Activated naive CD8-positive, alpha-beta T cell treated with anti-CD3 and anti-CD28 coated beads, Interleukin-2, amount 10 ng/mL, durations not matched to agents 7 days and 5 days (primary cell): ENCODE measurements at places on chromosomes 12 and 14. TPM values are rescaled to one million over a fixed set of nuclear protein-coding genes. Genes with fewer than 3 reads are reported as not detected.

GRCh38 chr12:123404581-123404980 is 20.6 kb downstream of the KMT5A start:
- no peak for DNase-seq
- H3K36me3 ChIP-seq: peaks cover 15% of the 10 kb centered on the region
- H3K27ac ChIP-seq: no peak overlapping the region
- H3K27me3 ChIP-seq: no peaks in the 10 kb centered on the region
- peaks cover 1% of the 10 kb centered on the region for H3K4me1 ChIP-seq
- no peak overlapping the region for H3K4me3 ChIP-seq

- no peak for DNase-seq
- H3K27me3 ChIP-seq: peaks cover 2% of the 10 kb centered on the region
- H3K4me1 ChIP-seq: peaks cover 18% of the 10 kb centered on the region
Observed at GRCh38 chr14:52918486-52918885, 32.4 kb downstream of the FERMT2 start.

Gene SLC25A21
- not detected for total RNA-seq

DNA sequence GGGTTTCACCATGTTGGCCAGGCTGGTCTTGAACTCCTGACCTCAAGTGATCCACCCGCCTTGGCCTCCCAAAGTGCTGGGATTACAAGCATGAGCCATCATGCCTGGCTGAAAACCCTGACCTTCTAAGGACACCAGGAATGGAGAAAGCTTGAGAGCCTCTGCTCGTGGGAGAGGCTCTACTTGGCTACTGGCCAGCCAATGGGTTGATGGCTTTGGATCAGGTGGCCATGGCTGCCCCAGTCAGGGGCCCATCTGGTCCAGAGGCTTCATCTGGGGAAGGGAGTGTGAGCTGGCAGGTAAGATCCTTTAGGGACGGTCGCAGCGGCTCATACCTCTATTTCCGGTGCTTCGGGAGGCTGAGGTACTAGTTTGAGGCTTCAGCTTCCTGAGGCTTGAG is 42.5 kb upstream of the PPP1CC start:
- no peak overlapping the region for H3K4me3 ChIP-seq
- no peaks in the 10 kb centered on the region for H3K36me3 ChIP-seq
- H3K4me1 ChIP-seq: peaks cover 5% of the 10 kb centered on the region
- no peak overlapping the region for H3K27ac ChIP-seq
- no peak for DNase-seq

Gene OTOGL
- total RNA-seq: not detected

- no peaks in the 10 kb centered on the region for H3K4me1 ChIP-seq
- no peak for DNase-seq
- H3K36me3 ChIP-seq: no peaks in the 10 kb centered on the region
- H3K27me3 ChIP-seq: peaks cover 16% of the 10 kb centered on the region
- no peak overlapping the region for H3K27ac ChIP-seq
Observed at GRCh38 chr12:130948136-130948535, 5.6 kb upstream of the ADGRD1 start.

Gene HOXC4
- 1.5 TPM for total RNA-seq

Gene ZC2HC1C
- total RNA-seq: 0.69 TPM

Gene KRT79
- not detected for total RNA-seq

Gene GPD1
- total RNA-seq: 0.33 TPM

DNA sequence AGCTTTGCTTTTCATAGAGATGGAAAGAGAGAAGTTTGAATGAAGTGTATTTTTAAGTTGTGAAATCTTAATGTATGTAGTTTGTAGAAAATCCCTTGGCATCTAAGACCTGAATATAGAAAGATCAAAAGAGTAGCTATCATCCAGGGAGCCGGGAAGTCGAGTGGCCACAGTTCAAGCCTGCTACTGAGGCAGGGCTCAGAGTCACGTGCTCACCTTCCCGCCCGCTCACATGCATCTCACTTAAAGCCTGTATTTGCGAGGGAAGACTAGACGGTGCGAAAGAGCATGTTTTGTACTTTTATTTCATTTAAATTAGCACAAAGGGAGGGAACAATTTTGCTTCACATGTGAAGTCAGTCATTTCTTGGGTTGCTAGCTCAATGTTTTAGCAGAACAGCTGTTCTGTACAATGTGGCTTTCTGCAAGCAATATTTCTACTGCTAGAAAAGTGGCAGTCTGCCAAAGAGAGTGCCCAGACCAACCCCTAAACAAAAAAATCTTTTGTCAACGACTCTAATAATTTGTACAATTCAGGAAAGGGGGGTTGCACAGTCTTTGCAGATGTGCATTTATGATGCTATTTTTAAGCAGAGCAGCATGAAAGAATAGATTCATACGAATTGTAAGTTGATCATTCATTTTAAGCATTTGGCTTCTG is 290.7 kb downstream of the NPAS3 start:
- no peaks in the 10 kb centered on the region for H3K4me1 ChIP-seq
- no peak overlapping the region for H3K27ac ChIP-seq
- H3K36me3 ChIP-seq: no peaks in the 10 kb centered on the region
- H3K27me3 ChIP-seq: no peaks in the 10 kb centered on the region

- peaks cover 2% of the 10 kb centered on the region for H3K4me1 ChIP-seq
- no peaks in the 10 kb centered on the region for H3K36me3 ChIP-seq
- H3K27ac ChIP-seq: no peak overlapping the region
- no peak overlapping the region for H3K4me3 ChIP-seq
- H3K27me3 ChIP-seq: peaks cover 32% of the 10 kb centered on the region
- DNase-seq: no peak
Observed at GRCh38 chr14:61925043-61925442, 162.8 kb downstream of the SNAPC1 start.

- H3K27ac ChIP-seq: no peak overlapping the region
- no peak for DNase-seq
- peaks cover 2% of the 10 kb centered on the region for H3K36me3 ChIP-seq
- H3K4me1 ChIP-seq: peaks cover 2% of the 10 kb centered on the region
Observed at GRCh38 chr14:102588821-102589220, 3.6 kb upstream of the RCOR1 start.

Gene PLD4
- total RNA-seq: not detected

DNA sequence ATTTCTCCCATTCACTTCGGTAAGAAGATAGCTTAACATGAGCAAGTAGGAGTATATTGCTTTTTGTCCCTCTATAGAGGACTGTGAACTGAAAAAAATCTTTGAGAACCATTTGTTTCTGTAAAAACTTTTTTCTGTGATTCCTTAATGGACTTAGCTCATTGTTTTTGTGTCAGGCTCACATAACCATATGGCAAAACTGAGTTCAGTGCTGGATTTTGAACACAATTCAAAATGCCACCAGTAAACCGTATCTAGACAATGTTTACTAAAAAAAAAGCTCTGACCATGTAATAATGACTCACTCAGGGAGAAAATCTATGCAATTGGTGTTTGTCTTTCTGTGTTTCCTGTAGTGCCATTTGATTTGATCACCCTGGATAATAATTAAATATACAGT is 5.2 kb downstream of the TRHDE start:
- peaks cover 27% of the 10 kb centered on the region for H3K27me3 ChIP-seq
- DNase-seq: no peak
- H3K4me1 ChIP-seq: no peaks in the 10 kb centered on the region
- no peak overlapping the region for H3K4me3 ChIP-seq
- H3K27ac ChIP-seq: no peak overlapping the region

GRCh38 chr12:110932046-110932445 is 11.7 kb upstream of the MYL2 start:
- no peak overlapping the region for H3K27ac ChIP-seq
- H3K36me3 ChIP-seq: no peaks in the 10 kb centered on the region
- peaks cover 10% of the 10 kb centered on the region for H3K27me3 ChIP-seq
- no peak overlapping the region for H3K4me3 ChIP-seq
- H3K4me1 ChIP-seq: peaks cover under 1% of the 10 kb centered on the region

Gene IRF9
- 234 TPM for total RNA-seq

Gene TDRD9
- 0.33 TPM for total RNA-seq

- H3K27me3 ChIP-seq: no peaks in the 10 kb centered on the region
- no peak overlapping the region for H3K27ac ChIP-seq
- H3K36me3 ChIP-seq: no peaks in the 10 kb centered on the region
- no peaks in the 10 kb centered on the region for H3K4me1 ChIP-seq
Observed at GRCh38 chr14:32601906-32602305, 272.8 kb downstream of the AKAP6 start.

DNA sequence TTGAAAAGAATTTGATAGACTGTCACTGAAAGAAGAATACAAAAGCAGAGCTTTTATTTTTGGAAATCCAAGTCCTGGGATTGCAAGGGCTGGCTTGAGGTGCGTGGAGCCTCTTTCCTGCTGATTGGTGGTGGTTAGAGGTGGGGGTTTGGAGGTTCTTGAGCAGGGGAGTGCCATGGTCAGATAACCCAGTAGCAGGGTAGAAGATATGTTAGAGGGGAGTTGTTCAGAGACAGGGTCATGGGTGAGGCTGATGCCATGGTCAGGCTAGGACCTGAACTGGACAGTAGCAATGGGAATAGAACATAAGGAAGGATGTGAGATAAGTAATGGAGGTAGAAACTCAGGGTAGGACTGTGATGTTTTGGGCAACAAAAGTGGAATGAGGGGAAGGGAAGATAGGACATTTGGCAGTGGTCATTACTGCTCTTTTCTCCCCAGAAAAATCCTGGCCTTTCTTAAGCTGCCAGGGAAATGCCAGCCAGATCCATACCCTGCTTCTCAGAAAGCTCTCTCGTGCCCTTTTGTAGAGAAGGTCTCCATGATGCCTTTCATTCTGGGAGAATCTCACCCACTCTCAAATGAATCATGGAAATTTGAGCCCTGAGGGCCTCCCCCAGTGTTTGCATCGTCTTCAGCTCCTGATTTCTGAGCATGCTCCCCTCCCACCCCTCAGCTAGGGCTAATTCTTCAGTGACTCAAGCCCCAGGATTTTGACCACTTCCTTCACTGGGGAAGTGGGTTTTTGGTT is 9.5 kb downstream of the EMP1 start:
- H3K27me3 ChIP-seq: peaks cover 16% of the 10 kb centered on the region
- DNase-seq: no peak
- H3K4me3 ChIP-seq: no peak overlapping the region
- no peak overlapping the region for H3K27ac ChIP-seq

Gene KCNH5
- total RNA-seq: not detected

DNA sequence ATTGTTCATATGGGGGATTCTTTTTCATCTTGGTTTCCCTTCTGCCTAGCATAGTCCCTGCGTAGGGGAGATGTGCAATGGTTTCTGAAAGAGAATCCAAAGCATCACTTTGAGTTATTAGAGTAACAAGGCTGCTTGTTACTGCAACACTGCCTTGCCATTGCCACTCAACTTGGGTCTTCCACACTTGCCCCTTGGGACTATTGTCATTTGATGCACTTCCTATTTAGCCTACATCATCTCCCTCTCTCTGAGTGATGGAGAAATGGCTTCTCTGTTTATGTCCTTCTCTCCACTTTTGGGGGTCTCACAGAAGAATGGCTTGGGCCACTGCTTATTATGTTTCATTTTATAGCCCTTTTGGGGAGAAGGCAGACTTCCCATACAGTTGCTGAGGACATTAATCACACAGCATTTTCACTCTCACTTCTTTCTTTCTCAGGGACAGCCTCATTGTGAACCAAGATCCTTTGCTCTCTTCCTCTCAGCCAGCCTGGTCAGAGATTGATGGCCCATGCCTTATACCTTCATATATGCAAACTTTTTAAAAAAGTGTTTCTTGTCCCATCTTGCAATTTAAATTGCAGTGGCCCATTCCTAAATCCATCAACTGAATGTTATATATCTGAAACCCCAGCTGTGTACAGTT is 50.8 kb upstream of the POC1B start:
- no peaks in the 10 kb centered on the region for H3K36me3 ChIP-seq
- no peak overlapping the region for H3K27ac ChIP-seq
- H3K4me1 ChIP-seq: no peaks in the 10 kb centered on the region
- DNase-seq: no peak

DNA sequence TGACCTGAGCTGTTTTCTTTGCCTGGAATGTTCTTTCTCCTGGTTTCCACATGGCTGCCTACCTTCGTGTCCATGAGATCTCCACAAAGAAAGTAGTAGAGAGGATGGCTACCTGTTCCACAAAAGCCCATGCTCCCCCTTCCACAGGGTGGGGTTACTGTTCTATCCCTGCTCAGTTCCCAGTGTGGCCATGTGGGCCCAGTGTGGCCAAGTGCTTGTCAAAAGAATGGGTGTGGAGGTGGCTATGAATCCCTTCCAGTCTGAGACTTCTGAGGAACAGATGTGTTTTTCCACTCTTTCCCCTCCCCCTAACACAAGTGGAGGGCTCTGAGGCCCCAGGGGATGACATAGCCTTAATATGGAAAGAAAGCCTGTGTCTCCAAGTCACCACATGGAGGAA is 26.2 kb upstream of the HSP90B1 start:
- H3K27ac ChIP-seq: no peak overlapping the region
- H3K36me3 ChIP-seq: peaks cover 8% of the 10 kb centered on the region
- H3K4me1 ChIP-seq: peaks cover 35% of the 10 kb centered on the region

DNA sequence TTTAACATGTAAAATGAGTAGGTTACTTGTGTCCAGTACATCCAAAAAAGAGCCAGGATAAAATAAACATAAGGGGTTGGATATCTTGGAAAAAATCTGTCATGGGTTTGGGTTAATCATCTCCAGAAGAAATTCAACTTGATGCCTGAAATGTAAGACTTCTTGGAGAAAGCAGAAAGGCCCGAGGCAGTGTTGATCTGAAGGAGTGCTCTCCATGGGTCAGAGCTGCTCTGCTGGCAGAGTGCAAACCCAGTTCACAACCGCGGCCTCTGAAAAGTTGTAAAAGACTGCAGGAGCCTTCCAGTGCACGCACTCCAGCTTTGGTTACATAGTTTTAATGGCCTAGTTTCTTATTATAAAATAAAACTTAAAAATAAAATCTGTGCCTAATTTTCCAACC is 97.3 kb upstream of the ALX1 start:
- H3K36me3 ChIP-seq: no peaks in the 10 kb centered on the region
- H3K27ac ChIP-seq: no peak overlapping the region
- no peak overlapping the region for H3K4me3 ChIP-seq
- DNase-seq: no peak
- no peaks in the 10 kb centered on the region for H3K27me3 ChIP-seq
- H3K4me1 ChIP-seq: no peaks in the 10 kb centered on the region

Gene RHOJ
- not detected for total RNA-seq

- no peak overlapping the region for H3K4me3 ChIP-seq
- H3K27me3 ChIP-seq: peaks cover 68% of the 10 kb centered on the region
- H3K27ac ChIP-seq: no peak overlapping the region
- H3K4me1 ChIP-seq: peaks cover 19% of the 10 kb centered on the region
Observed at GRCh38 chr14:75273272-75274049, 5.2 kb upstream of the FOS start.

Gene CAPS2
- 9.9 TPM for total RNA-seq

DNA sequence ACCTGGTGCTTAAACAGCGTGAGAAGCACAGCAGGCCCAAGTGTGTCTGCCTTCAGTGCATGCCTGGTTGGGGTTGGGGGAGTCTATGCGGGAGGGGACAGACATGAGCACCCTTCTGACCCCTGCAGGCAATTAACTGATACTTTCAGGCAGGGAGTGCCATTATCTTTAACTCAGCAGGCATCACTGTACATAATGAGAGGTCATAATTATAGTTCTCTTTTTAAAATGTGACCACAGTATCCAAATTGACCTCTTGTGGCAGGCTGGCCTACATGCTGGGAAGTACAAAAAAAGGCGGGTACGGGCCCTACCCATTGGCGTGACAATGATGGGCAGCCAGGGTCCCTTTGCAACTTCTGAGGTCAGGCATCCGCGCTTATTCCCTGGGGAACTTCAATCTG is 209.1 kb downstream of the FOXN3 start:
- peaks cover 26% of the 10 kb centered on the region for H3K36me3 ChIP-seq
- DNase-seq: no peak
- H3K27ac ChIP-seq: no peak overlapping the region
- peaks cover 7% of the 10 kb centered on the region for H3K4me1 ChIP-seq

GRCh38 chr12:99067171-99067785 is 422.2 kb downstream of the APAF1 start:
- no peaks in the 10 kb centered on the region for H3K36me3 ChIP-seq
- no peak for DNase-seq
- H3K27me3 ChIP-seq: peaks cover 2% of the 10 kb centered on the region

GRCh38 chr12:62799766-62800406 is 135.1 kb downstream of the PPM1H start:
- H3K27ac ChIP-seq: no peak overlapping the region
- H3K4me1 ChIP-seq: no peaks in the 10 kb centered on the region
- peaks cover 11% of the 10 kb centered on the region for H3K27me3 ChIP-seq
- no peak overlapping the region for H3K4me3 ChIP-seq
- no peaks in the 10 kb centered on the region for H3K36me3 ChIP-seq

Gene GARIN6
- total RNA-seq: not detected
